ENCODE measurements at places on chromosomes 6 and 20.

DNA sequence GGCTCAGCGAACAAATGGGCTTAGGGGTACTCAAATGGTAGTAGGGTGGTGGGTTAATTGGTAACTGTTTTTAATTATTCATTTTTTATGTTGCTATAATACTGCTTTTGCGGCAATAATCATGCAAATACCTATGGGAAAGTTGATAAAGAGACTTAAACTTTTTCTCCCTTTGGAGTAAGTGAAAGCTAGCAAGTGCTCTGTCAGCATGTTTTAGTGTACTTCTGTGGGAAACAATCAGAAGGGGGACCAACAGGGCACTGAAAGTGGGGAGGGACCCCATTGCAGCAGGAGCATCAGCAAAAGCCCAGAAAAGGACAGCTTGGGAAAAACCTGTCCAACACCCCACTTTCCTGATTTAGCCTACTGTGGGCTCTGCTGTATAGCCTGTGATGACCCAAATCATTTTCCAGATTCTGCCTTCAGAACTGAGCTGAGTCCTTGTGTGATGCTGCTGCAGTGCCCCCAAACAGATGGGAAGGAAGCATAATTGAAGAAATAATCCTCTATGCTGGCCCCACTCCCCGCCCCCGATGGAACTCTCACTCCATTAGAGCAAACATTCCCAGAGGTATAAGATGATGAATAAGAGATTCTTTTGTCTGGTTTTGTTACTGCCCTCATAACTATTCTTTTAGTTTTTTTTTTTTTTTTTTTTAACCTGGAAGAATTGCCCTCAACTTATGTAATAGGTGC, 322.8 kb downstream of the CD83 start:
- no peak for DNase-seq

DNA sequence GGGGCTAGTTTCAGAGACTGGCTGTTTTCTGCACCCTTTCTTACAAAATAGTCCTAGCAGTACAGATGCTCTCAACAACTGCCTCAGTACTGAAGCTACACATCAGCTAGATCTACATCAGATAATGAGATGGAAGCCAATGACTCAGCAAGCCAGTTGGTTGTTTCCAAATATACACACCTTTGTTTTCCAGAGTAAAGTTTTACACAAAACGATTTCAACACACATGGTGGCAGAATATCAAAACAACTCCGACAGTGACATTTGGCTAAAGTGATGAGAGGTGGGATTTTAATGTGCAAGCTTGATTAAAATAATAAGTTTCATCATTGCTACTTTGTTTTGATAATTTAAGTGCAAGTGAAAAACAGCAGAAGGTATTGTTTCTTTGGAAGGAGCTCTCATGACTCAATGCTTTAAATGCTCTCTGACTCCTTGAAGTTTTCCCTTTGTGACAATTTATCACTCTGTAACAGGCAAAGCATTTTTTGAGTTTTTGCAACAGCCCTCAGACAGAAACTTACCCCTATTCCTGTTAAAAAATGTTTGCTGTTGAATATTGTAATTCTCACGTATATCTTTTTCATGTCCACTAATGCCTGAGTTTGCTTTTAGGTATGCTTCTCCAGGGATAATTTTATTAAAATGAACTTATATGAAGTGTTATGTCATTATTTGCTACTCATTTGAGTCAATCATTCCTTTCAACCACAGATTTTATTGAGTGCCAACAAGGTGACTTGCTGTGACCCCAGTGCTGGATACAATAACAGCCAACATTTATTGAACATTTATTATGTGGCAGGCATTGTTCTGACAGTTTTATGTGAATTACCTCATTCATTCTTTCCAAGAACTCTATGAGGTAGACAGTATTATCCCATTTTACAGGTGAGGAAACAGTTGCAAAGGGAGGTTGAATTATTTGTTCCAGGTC, 882.0 kb downstream of the TFAP2A start:
- no peak for DNase-seq

- no peak for DNase-seq
These were observed 30.7 kb upstream of the NAA20 start for GRCh38 chr20:19986419-19986818.

GRCh38 chr6:105786449-105786848, 299.7 kb upstream of the PRDM1 start:
- DNase-seq: no peak

DNA sequence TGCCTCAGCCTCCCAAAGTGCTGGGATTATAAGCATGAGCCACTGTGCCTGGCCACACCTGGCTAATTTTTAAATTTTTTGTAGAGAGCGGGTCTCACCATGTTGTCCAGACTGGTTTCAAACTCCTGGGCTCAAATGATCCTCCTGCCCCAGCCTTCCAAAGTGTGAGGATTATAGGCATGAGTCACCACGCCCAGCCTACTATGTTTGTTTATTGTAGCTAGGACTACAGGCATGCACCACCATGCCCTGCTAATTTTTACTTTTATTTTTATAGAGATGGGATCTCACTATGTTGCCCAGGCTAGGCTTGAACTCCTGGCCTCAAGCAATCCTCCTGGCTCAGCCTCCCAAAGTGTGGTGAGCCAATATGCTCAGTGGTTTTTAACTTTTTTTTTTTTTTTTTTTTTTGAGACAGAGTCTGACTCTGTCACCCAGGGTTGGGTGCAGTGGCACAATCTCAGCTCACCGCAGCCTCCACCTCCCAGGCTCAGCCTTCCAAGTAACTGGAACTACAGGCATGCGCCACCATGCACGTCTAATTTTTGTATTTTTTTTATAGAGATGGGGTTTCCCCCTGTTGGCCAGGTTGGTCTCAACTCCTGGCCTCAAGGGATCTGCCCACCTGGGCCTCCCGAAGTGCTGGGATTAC, 12.0 kb upstream of the DDX43 start:
- no peak for DNase-seq

DNA sequence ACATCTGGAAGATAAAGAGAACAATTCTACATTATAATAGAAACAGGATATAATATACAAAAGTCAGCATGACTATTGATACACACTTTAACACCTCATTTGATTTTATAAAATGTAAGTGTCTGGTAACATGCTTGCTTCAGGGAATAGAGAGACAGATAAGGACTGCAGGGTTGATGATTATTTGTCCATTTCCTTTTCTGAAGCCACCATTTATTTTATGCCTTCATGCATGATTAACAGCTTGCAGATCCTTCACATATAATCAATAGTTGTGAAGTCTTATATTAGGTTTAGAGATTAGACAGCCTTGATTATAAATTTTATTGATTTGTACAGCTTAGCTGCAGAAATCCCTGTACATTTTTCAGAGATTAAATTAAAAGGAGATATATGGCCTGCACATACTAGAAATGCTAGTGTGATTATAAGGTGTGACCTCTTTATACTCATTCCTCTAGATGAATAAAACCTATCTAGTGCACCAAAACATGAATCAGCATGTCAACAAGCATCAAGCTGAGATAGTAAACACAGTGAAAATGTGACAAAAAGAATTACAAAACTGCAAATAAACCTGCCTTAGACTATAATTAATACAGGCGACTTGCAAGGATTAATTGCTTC, 198.8 kb upstream of the THEMIS start:
- DNase-seq: no peak

DNA sequence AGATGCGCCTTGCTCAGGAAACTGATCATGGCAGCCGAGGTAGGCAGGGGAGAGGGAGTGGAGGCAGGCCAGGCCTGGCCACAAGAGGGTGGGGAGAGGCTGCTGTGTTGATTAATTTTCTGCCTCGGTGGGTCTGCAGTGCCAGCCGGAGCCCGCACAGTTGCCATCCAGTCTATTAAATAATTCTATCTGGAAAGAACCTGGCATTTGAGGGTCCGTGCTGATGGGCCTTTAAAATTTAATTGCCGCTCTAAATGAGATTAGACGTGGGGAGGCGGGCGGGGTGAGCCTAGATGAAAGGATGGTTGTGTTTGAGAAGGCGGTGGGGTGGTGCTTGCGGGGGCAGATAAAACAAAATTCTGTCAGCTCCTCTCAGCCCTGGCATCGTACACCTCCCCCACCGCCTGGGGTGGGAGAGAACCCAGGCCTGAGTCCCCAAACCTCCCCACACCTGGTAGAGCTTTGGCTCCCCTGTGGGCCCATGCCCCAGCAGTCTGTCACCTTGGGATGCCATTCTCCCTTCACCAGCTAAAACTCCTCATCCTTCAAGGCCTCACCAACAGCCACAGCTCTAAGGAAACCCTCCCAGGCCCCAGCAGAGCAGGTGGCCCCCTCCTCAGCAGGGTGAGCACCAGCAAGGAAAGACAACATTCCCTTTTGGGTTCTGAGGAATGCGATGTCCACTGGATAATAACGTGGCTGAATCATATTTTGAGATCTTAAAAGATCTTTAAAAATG, 167.3 kb downstream of the GRM4 start:
- DNase-seq: no peak

DNA sequence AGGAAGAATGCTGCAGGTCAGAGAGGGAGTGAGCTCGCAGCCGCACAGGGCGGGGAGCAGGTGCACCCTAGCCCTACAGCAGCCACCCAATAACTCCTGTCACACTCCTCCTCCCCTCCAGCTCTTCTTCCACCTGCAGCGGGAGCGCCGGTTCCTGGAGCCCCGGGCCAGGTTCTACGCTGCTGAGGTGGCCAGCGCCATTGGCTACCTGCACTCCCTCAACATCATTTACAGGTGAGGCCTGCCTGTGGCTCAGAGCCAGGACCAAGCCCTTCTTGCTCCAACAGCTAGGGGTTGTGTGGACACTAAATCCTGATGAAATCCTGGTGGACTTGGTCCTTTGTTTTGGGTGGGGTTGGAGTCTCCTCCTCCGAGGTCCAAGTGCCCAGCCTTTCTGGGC, 11.7 kb downstream of the SGK2 start:
- no peak for DNase-seq

GRCh38 chr6:14873101-14873500, 372.8 kb upstream of the JARID2 start:
- DNase-seq: no peak

DNA sequence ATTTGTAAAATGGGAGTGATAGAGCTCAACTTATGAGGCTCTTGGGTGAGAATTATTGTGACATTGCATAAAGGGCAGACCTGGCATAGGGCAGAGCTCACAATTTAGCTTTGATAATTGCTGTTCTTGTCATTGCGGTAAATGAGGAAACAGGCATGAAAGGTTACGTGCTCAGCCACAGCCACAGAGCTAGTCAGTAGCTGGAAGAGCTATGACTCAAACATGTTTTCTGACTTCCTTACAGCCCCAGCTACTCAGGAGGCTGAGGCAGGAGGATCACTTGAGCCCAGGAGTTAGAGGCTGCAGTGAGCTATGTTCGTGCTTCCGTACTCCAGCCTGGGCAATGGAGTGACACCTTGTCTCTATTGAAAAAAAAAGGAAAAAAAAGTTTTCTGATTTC, 3.5 kb upstream of the GHRH start:
- no peak for DNase-seq

All from SW480 (cell line).